Activated T-helper 1 cell treated with Interleukin-2 at 50 U/mL for 16 hours (primary cell): ENCODE measurements at places on chromosomes 11 and 22.

DNA sequence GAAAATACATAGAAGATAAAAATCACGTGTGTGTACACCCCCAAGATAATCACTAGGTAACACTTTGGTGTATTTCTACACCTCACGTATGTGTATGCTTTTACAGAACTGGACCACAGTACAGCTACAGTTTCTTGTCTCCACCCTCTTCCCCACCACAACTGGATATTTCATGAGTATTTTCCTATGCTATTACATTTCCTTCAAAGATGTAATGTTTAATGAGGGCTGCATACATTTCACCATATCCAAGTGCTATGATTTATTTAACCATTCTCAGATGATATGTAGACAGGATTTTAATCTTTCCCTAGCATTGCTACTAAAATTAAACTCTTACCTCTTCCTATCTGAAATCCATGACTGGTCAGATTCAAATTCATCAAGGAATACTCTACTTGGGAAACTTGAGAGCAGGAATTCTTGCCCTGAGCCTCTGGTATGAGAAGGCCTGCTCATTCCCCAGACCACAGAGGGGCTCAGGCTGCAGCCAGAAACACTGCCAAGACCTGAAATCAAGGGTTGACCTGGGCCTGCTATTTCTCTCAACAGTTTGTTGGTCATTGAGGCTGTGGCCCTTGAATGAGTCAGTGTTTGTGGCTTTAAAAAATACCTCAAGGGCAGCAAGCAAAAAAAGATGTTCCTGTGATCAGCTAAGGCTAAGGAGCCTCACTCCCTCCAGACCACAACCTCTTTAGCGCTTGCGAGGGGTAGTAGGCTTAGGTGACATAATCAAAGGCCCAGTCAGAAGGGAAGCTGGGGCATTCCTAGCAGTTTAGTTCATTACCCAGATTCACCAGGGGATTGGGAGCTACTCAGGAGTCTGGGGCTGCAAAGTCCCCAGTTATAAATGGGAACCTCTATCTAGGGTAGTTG is 55.5 kb downstream of the ABTB2 start:
- no peak for DNase-seq

GRCh38 chr11:120964857-120965256 is 59.0 kb upstream of the TBCEL start:
- no peak for DNase-seq

DNA sequence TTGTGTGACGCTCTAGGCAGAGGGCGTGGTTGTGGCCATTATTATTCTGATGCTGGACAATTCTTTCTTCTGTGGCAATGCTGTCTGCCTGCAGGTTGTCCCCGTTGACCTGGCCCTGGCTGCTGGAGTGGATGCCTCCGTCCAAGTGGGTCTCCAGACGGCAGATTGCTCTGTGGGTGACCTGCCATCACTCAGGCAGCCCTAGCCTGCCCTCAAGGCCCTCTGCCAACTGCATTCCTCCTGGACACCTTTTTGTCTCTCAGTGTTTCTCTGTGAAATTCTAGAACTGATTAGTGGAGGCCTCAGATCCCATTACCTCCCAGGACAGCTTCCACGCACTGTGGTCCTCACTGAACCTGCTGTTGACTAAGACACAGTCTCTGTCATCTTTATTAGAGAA is 86.7 kb downstream of the TBC1D22A start:
- no peak for DNase-seq

DNA sequence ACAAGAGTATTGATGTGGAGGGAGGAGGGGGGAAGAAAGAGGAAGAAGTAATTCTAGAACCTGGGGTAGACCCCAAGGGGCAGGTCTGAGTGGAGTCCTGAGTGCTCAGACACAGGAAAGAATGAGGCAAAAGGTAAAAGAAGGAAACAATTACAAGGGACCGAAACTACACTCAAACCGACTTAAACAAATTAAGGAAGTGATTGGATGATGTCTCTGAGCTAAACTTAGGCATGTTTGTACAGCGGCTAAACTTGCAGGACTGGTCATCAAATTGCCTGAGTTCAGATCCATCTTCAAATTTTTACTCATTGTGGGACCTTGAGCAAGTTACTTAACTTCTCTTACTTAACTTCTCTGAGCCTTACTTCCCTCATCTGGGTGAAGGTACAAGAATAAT is 86.3 kb upstream of the LRRC55 start:
- DNase-seq = no peak

- no peak for DNase-seq
These were observed 7.7 kb downstream of the RHBDD3 start for GRCh38 chr22:29260031-29260560.

- no peak for DNase-seq
These were observed 587 bp upstream of the ALDH3B1 start for GRCh38 chr11:68009391-68010089.
